ENCODE measurements at places on chromosomes 11 and 22.

- DNase-seq = peak; percentile 32
Observed at GRCh38 chr11:64358907-64359711, at the start of gene RPS6KA4. Gene RPS6KA4, plus strand, starts transcription at chr11:64359162. Its CDS starts 74 bp downstream, at chr11:64359236.

DNA sequence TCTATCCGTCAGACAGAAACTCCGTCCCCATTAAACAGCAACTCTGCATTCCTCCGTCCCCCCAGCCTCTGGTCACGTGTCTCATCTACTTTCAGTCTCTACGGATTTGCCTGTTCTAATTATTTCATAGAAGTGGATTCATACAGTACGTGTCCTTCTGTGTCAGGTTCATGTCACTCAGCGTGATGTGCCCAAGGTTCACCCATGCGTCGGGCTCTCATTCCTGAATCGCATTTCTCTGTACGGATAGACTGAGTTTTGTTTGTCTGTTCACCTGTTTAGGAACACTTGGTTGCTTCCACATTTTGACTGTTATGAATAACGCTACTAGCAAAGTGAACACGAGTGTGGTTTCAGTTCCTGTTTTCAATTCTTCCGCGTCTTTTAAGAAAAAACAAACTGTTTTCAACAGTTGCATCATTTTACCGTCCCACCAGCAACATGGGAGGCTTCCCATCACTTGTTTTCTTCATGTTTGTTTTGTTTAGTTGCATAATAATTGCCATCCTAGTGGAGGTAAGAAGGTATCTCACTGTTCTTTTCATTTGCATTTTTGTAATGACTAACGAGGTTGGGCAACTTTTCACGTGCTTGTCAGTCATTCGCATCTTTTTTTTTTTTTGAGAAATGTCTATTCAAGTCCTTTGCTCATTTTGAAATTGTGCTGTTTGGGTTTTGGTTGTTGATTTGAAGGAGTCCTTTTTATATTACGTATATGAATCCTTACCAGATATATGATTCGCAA is 8.9 kb upstream of the NLRP6 start:
- no peak for DNase-seq

DNA sequence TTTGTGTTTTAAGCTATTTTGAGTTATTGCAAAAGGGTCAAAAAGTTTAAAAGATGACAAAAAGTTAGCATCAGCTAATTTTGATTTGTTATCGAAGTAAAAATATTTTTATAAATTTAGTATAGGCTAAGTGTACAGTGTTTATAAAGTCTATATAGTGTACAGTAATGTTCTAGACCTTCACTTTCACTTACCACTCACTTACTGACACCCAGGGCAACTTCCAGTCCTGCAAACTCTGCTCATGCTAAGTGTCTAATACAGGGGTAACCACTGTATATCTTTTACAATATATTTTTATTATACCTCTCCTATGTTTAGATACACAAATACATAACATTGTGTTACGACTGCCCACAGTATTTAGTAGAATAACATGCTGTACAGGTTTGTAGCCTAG is 59.7 kb downstream of the PDGFD start:
- no peak for DNase-seq

DNA sequence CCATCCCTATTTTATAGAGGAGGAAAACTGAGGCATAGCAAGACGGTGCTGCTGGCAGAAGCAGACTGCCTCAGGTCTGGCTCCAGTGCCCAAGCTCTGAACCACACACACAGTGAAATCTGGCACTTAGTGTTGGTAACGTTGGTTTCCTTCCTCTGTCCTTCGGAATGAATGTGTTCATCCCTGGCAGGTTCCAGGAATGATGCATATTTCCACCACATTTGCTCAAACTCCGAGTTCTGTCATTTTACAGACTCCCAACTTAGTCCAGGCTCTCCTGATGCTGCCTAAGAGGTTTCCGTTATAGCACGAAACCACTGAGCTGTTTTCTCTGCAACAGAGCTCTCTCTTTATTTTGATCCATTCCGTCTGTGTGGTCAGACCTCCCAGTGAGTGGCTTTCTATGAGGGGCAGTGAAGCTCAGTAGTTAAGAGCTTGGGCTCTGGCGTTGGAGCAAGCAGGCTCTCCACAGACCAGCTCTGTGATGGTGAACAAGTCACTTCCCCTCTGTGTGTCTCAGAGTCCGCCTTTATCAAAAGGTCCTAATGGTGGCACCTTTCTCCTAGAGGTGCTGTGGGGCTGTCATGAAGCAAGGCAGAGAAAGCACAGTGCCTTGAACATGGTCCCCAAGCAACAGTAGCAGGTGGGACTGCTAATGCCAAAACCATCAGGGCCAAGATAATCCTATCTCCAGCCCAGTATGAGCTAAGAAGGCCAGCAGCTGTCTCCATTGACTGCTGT is 200.3 kb downstream of the MYO18B start:
- no peak for DNase-seq

- DNase-seq = no peak
Observed at GRCh38 chr11:85749287-85749834, 61.6 kb downstream of the SYTL2 start.

GRCh38 chr22:44351037-44351436 is 38.3 kb upstream of the SHISAL1 start:
- no peak for DNase-seq

- DNase-seq = no peak
Observed at GRCh38 chr22:49257551-49257961, 570.1 kb downstream of the BRD1 start.

GRCh38 chr11:25961539-25961938 is 370.4 kb upstream of the ANO3 start:
- no peak for DNase-seq

- no peak for DNase-seq
Observed at GRCh38 chr22:40920526-40920925, 30.7 kb upstream of the RBX1 start.

- DNase-seq = no peak
Observed at GRCh38 chr11:6315811-6316425, 4.4 kb downstream of the CAVIN3 start.

DNA sequence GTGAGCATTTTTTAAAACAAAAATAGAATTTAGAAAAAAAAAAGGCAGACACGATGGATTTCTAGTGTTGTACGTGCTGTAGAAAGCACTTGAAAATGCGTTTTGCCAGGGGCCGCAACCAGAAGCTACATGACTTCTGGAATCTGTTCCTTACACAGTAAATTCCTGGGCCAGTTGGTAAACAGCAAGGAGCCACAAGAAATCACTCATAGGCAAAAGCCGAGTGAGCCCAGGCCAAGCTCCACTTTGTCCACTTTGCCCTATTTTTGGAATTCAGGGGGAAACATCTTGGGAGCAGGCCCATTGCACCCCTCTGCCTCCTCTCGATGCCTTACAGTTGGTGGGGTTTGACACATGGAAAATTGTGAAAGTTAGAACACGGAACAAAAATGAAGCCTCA is 4.1 kb upstream of the CELSR1 start:
- DNase-seq = no peak

- no peak for DNase-seq
Observed at GRCh38 chr11:134645576-134645975, 233.5 kb upstream of the B3GAT1 start.

- no peak for DNase-seq
Observed at GRCh38 chr22:20428496-20429253, 8.9 kb downstream of the SCARF2 start.

- DNase-seq = no peak
Observed at GRCh38 chr11:22539821-22540256, 85.8 kb downstream of the FANCF start.
